Neural progenitor cell (in vitro differentiated cells): ENCODE measurements at places on chromosomes 5 and 9.

DNA sequence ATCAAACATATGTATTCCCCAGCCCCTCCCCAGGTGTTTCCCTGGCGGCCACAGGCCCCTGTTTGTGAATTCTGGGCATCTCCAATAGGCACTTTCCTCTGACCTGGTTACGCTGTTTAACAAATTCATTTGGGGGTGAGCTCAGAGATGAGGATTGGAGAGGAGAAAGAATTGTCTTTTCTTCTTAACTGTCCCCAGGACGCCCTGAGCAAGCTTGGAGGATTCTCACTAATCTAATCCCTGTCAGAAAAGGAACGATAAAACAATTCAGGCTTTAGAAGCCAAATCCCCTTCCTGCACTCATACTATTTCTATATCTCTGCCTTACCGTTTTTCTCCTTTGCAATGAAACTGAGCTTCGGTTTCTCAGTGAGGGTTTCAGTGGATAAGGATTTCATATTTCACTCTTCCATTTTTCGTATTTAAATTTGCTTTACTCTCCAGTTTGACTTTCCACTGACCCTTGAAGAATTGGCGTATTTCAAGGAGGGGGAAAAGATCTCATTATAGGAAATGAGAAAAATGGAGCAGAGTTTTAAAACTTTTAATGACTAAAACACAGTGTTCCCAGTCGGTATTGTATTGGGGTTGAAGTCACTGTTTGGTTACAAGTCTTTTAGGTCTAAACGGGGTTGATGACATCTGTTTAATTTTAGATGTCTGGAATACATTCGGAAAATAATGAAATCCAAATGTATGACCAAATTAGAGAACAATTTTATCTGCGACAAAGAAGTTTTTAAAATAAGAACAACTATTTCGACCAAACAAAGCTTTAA is 180.1 kb downstream of the MACROH2A1 start:
- peak; percentile 22 for DNase-seq

- DNase-seq, result no peak
Observed at GRCh38 chr5:40365342-40366330, 314.1 kb upstream of the PTGER4 start.

DNA sequence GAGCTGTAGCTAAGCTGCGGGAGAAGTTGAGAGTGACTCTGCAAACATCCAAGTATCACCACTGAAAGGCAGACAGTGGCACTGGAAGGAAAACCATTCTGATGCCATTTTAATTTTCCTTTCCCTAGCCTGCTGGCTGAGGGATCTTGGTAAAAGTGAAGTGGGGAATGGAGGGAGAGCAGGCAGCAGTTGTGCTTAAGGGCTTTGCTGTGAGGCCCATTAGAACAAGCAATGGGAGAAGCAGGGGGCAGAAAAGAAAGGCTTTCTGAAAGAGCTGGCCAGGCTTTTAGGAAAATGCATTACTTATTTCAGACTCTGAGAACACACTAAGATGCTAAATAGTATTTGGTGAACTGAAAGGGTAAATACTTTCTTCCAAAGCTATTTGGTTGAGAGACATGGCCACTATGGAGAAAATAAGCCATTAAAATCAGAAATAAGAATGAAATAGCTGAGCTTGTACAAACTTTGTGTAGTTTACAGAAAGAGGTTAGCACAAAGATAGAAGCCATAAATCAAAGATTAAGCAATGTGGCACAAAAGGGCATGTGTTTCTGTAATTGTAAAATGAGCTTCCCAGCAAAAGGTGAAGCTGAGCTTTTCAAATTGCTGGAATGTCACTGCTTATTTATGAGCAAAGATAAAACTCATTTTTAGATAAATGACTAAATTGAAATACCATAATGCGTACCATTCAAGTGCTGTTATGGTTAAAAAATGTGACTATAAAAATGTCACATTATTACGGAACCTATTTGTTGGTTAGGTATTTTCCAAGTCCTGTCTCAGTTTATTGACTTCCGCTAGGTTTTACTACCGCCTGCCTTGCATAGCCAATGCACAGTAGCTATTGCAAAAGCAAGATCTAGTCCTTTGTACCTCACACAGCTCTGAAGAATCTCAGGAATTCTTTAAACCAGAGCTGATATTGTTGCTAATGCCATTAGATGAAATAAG is 20.8 kb downstream of the SNCAIP start:
- peak; percentile 30 for DNase-seq

DNA sequence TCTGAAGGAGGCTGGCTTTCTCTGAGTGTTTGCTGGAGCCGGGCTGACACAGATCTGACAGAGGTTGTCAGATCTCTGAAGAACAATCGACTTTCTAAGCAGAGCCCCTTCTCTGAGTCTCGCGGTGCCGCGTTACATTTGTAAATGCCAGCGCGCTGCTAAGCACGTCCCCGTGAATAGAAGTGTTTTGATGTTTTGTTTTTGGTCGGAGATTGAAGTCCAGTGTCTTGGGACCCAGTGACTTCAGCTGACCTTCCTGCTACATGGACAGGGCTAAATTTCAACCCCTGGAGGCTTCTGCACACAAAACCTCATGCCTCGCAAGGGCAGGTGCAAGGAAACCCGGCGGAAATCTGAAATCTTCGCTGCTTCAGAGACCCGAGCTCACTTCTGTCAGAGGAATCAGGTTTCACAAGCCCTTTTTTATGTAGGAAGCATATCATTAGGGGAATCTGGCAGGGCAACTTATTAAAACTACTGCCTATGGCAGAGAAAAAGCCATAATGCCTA is 27.2 kb downstream of the NEUROG1 start:
- DNase-seq, result peak; percentile 72

DNA sequence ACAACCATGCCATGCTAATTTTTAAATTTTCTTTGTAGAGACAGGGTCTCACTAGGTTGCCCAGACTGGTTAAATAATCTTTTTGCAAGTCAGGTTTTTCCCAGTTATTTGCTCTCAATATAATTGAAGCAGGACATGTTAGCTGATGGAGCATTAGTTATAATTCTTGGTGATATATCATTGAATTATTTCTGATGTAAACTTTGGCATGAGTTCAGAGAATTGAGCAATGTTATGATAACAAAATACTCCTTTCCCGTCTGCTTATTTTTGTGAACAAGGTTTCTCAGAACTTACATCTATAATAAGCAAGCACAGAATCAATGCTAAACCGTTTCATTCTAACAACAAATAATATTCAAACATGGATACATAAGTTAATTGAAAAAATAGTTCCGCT is 37.8 kb downstream of the BHMT start:
- no peak for DNase-seq

GRCh38 chr9:98848450-98849149 is 41.1 kb downstream of the GALNT12 start:
- peak; percentile 95 for DNase-seq

GRCh38 chr9:34550681-34551270 is 28.0 kb upstream of the ENHO start:
- no peak for DNase-seq

- DNase-seq, result peak; percentile 55
Observed at GRCh38 chr9:87445646-87446045, 52.0 kb upstream of the DAPK1 start.

- no peak for DNase-seq
Observed at GRCh38 chr9:88954066-88954465, 37.2 kb upstream of the S1PR3 start.

DNA sequence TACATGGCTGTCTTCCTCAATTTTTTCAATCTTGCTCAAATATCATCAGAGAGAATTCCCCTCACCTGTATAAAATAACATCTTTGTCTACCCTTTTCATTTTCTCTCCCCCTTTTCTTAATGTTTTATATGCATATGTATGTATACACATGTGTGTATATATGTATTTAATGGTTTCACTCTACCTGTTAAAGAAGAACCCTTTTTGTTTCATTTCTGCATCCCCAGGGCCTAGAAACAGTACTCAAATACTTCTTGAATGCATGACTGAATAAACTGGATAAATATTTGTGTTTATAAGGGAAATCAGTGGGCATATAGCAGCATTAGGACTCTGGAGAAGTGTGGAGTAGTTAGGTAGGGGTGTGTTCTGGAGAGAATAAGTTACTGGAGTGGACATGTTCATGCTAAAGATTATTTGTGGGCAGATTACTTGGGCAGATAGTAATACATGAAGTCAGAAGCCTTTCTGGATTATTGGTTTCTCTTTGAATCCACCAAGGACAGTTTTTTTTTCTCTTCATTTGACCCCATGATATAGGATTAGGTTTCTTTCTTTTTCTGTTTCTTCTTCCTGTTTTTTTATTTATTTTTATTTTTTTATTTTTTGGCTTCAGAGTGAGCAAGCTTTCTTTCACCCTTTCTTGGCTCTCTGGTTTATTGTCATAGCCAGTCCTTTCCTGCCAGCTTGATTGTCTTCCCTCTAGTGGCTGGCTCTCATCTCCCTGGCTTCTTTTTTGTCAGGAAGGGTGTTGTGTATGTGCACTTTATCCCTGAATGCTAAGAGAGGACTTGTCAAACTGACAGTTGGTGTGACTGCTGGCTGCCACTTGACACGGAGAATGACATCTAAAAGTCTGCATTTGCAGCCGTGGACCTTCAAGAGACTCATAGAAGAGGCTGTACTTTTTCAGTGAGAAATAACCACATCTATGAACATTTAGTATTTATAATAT is 89.3 kb downstream of the ZCCHC7 start:
- peak; percentile 29 for DNase-seq

DNA sequence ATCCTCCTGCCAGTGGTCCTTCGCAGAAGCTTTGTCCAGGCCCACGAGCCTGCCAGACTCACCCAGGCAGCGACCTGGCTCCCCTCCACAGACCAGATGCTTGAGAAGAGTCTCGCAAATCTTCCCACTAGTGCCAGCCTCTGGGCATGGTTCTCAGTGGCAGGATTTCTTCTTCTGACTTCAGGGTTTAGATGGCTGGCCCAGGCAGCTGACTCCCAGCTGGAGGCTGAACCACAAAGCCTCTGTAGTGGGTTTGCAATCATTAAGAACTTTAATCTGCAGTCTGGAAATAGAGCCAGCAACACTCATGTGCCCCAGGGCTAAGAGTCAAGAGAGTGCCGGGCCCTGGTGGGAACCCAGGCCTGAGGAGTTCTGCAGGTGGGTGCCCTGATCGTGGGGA is 90.6 kb upstream of the ICE1 start:
- no peak for DNase-seq

- DNase-seq, result no peak
Observed at GRCh38 chr9:13705373-13705772, 425.9 kb upstream of the MPDZ start.

GRCh38 chr5:652023-652515 is 39.9 kb downstream of the CEP72 start:
- DNase-seq, result no peak

DNA sequence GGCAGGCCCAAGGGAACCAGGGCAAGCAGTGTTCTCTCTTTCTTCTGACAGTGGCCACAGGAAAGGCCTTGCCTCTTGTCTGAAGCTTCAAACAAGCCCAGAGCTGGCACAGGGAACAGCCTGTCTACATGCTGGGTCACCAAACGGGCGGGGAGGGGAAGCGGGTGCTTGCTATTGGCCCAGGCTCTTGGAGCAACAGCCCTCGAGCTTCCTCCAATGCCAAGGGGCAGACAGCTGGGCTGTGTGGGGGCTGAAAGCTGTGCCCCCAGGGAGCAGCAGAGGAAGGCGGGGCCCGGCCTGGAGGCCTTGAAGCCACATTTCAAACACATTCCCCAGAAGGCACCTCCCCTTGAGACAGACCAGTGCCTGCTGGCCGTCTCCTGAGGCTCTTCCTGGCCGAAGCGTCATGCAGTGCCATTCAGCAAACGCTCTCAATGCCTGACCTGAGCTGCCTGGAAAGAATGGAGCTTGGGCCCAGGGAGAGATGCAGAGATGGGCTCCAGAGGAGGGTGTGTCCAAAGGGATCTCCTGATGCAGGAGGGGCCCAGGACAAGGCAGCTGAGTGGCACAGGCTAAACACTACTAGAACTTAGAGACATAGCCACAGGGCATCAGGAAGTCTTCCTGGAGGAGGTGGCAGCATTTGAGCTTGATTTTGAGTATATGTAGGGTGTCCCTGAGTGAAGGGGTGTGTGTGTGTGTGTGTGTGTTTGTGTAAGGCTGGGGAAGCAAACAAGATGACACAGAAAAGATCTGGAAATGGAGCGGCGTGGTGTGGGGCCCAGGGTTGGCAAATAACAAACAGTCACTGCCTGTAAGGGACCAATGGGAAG is 2.5 kb downstream of the FIBCD1 start:
- DNase-seq, result peak; percentile 93

- DNase-seq, result peak; percentile 59
Observed at GRCh38 chr5:77210964-77211690, 647 bp downstream of the PDE8B start.

DNA sequence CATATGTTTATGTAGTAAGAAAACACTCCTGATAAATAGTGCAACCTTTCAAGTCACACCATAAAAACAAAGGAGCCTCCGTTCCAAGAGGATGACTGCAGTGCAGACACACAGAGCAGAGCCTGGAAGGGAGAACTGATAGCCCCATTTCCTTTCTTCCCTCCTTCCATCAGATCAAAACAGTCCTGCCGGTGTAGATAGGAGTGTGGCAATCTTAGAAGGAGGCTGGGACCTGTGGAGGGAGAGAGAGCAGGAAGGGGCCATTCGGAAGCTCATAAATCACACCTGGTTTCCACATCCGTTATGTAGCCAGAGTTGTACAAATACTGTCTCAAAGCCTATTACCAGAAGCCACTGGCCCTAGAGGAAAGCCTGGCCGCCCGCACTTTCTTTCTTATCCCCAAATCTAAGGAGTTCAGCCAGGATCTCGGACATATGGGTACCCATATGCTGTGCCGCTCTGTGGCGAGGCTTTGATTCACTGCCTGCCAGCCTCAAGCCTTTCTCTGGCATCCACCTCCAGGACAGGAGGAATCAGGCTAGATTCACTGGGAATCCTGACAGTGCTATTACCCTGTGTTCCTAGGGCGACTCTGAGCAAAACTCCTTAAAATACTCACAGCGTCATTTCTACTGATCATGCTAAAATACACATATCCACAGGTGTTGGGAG is 26.9 kb downstream of the DAP start:
- no peak for DNase-seq

DNA sequence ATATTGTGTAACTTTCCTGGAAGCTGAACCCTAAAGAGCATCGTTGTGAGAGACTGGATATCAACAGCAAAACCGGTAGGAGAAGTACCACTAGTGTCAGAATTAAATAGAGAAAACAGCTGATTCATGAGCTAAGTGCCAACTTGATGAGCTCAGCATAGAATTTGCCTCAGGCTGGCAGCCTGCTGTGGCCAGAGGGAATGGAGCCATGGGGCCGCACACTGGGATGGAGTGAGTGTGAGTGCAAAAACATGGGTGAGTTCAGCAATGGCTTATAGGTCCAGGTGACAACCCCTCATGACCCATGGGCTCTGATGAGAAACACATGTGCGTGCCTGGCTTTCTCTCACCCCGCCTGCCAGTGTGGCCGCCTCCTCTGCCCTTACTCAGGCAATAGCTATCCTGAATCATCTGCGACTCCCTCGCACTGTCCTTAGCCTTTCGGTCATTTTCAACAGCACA is 25.4 kb downstream of the ADAMTS16 start:
- DNase-seq, result no peak

DNA sequence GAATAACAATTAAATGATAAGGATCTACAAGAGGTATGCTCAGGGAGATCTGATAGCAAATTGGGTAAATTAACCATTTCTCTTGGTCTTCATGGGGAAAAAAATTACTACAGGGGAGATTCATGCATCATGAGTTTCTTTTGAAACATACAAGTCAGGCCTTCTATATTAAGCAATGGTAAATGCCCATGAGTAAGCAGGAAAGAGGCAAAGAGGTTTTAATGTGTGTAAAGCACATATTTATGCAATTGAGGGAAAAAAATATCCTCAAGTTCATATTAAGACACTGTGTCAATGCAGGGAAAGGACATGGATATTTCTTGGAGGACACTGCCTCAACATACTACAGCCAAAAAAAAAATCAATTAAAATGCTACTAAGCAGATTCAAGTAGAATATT is 73.4 kb upstream of the NR4A3 start:
- DNase-seq, result no peak

- DNase-seq, result no peak
Observed at GRCh38 chr5:10903786-10904560, 142.9 kb upstream of the DAP start.
